Esophagus mucosa (tissue), 1 donor: ENCODE measurements at places on chromosomes 2 and 18.
A peak's percentile ranks its signal among the peaks of the same experiment; 100 is the strongest.

GRCh38 chr18:21303895-21304294, 61.9 kb downstream of the GREB1L start:
- no peak for ATAC-seq

- ATAC-seq: peak; percentile 69
Measured at GRCh38 chr2:157480182-157480961, 36.5 kb upstream of the CYTIP start.

DNA sequence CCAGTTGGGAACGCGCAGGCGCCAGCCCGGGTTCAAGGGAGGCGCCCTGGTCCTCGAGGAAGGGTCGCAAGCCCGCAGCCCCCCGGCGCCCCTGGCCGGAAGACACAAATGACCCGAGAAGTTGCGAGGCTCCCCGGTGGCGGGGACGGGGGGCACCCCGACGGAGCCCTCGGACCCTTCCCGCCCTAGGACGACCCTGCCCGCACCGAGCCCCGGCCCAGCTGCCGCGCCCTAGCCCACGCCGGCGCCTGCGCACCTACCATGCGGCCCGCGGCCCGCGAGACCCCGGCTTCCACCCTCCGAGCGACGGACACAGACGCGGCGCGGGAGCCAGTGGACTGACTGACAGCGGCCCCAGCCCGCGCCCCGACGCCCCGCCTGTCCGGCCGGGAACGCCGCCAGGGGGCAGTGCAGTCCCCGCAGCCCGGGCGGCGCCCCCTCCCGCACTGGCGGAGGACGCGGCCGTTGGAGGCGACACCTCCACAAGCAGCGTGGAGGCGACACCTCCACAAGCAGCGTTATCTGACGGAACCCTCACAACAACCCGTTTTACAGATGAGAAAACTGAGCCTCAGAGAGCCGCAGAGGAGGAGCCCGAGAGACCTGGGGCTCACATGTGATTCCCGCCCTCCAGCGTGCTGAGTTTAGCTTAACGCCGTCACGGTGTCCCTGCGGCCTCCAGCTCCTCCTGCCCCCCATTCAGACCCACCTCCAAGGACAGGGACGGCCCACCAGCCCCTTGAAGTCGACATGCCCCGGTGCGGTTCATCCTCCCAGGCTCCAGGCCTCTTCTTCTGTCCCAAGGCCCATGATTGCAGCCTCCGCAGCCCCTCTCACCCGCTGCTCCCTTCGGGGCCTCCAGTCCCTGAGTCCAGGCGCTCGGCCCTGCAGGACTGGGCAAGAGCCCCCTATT, at the start of gene NMUR1:
NMUR1 (minus strand) TSS at position 347 of the 913 bp plus-strand sequence; CDS start at position 263, 84 bp downstream.
- ATAC-seq: peak; percentile 58

GRCh38 chr2:223282221-223282620, 230.2 kb downstream of the KCNE4 start:
- ATAC-seq: no peak

DNA sequence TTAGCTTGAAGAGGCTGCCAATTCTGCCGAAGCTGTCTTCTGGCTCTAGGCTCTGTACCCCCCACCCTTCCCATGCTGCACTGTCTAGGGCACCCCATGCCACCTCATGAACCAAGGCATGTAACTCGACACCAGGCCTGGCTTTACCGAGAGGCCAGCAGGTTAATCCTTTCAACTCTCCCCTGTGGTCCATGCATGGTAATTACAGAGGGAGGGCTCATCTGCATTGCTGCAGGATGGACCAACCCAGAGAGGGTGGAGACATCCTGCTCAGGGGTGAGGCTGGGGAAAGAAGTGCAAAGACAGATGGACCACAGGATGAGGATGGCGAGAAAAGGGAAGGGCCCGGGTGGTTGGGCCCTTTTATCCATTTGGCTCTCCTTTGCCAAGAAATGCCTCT, 65.8 kb downstream of the KCTD1 start:
- no peak for ATAC-seq

GRCh38 chr2:14615760-14616159, 16.8 kb upstream of the LRATD1 start:
- no peak for ATAC-seq

DNA sequence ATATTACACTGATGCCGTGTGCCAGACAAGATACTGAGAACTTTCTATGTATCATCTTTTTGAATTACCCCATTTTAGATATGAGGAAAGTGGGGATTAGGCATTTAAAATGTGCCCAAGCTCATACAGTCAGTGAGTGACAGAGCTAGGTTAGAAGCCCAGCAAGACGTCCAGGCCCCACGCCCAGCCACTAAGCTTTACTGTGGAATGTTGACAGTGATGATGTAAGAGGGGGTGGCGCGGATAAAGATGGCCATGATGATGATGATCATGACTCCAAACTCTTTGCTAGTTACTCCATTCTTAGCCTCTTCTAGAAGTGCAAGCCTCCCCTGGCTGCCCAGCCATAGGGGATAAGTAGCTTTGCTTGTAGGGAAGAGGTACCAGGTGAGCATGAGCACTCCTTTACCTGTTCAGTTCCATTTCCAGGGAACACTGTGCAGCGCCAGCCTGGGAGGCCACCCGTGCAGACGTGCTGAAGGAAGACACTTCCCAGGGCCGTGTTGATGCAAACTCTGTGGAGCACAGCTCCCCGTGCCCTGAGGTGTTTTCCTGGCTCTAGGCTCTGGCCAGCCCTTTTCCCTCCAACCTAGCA, 65.5 kb downstream of the BCL2L11 start:
- ATAC-seq: peak; percentile 54

GRCh38 chr2:64322433-64322832, 131.5 kb upstream of the LGALSL start:
- ATAC-seq: no peak

GRCh38 chr2:152134488-152135280, 35.8 kb upstream of the CACNB4 start:
- ATAC-seq: peak; percentile 57

- no peak for ATAC-seq
Measured at GRCh38 chr2:25366629-25367028, 24.9 kb upstream of the DNMT3A start.

DNA sequence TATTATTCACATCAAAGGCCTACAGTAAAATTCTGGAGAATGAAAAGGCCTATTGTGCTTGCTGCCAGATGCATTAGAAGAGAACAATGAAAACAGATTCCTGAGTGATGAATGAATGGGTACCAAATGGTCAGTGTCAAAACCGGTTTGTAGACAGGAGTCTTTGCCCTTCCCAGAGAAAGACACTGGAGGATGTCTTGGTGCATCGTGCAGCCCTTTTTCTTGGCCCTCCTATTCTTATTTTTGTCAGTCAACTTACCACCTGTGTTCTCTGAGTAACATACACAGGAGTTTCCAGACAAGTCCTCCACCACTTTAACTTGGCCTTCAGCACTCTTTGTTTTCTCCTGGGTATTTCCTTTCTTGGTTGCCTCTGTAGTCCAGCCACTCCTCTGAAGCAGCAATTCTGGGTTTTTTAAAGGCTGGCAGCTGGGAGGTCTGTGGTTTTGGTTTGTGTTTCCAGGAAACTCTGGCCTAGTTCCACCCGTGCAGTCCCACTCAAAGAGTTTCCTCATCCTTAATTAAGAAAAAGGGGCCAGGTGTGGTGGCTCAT, 29.4 kb downstream of the PSTPIP2 start:
- ATAC-seq: peak; percentile 39

GRCh38 chr2:15049096-15049993, 416.8 kb downstream of the LRATD1 start:
- no peak for ATAC-seq

DNA sequence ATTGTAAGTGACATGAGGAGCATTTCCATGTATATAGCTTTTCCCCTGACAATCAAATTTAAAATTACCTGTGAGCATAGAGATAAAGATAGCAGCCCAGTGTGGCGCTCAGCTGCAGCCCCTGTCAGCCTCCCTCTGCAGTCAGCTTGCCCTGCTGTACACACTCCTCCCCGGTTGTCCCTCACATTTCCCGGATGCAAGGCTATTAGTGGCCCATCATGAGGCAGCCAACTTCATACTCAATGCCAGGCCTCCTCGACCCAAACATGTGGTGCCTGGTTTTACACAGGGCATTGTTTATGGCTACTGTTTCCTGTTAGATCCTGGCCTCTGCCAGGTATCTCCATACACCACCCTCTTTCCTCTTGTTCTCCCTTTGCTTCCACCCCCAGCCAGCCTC, 116.1 kb upstream of the SH3BP4 start:
- no peak for ATAC-seq

GRCh38 chr2:80365762-80366161, 61.2 kb upstream of the LRRTM1 start:
- ATAC-seq: no peak

- no peak for ATAC-seq
Measured at GRCh38 chr2:20646446-20646845, 4.5 kb downstream of the HS1BP3 start.

DNA sequence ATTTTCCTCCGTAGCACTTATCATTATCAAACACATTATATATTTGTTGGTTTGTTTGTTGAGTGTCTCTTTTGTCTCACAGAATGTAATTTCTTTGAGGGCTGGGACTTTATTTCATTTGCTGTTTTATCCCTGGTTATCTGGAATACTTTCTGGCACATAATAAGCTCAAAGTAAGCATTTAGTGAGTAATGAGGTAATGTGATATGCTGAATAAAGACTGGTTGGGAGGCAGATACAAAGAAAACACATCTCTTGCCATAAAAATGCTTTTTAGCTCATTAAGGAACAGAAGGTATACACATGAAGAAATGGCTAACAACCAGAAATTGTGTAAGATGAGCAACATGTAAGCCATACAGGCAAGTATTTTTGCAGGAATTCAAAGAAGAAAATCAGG, 1411.8 kb downstream of the LRP1B start:
- no peak for ATAC-seq

DNA sequence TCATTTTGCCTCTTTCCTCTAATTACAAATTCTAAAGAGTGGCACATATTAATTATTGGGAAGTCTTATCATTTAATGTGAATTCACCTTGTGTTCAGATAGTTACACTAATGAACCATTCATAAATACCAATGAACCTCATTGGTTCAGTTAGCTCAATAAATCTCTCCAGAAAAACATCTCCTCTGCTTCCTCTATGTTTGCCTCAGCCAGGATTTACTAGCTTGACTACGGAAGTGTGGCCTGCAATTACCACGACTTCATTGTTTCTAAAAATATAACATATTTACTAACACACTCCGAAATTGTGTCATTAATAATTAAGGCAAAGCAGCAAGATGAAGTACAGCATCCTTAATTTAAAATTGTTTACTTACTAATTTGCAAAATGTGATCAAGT, 103.3 kb downstream of the PLA2R1 start:
- ATAC-seq: no peak

DNA sequence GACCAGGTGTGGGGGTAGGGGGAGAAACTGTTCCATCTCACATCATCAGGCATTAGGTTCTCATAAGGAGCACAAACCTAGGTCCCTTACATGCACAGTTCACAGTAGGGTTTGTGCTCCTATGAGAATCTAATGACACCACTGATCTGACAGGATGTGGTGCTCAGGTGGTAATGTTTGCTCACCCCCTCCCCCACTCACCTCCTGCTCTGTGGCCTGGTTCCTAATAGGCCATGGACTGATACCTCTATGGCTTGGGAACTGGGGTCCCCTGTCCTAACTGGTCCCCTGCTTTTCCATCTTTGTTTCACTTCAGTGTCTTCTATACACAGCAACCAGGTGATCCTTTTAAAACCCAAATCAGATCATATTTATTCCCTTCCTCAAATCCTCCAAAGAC, 267.8 kb downstream of the TNS1 start:
- no peak for ATAC-seq

GRCh38 chr2:12343141-12343540, 373.6 kb upstream of the TRIB2 start:
- no peak for ATAC-seq
